Psoas muscle (tissue), 8 donors: ENCODE measurements at places on chromosomes 7 and 10. TPM values are rescaled to one million over a fixed set of nuclear protein-coding genes. Genes with fewer than 3 reads are reported as not detected.

- DNase-seq: no peak
Measured at GRCh38 chr10:11177926-11178471, 160.3 kb downstream of the CELF2 start.

- no peak for DNase-seq
Measured at GRCh38 chr10:110923856-110924493, 4.6 kb downstream of the SHOC2 start.

- DNase-seq: no peak
Measured at GRCh38 chr10:77240706-77241349, 396.8 kb downstream of the KCNMA1 start.

Gene INA
- total RNA-seq: not detected

Gene LRRC61
- total RNA-seq: 1.6 TPM
